ENCODE measurements at places on chromosomes 11 and 22.
A peak's percentile ranks its signal among the peaks of the same experiment; 100 is the strongest.

DNA sequence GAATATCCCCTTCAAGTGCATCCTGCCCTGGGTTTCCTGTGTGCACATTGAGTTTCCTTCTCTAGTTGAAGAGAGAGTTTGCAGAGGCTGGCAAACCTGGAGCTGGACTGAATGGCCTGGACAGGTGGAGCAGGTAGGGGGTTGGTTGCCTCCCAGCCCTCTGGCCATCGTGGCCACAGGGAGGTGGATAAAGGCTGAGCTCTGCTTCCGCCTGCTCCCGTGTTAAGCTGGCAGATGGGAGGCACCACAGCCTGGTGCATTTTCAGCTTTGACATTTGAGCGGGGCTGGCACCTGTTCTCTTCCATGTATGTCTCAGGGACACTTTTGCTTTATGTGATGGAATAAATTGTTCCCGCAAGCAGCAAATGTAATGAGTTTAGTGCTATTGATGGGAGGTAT lies 11.1 kb downstream of the MICAL2 start:
- DNase-seq = no peak

DNA sequence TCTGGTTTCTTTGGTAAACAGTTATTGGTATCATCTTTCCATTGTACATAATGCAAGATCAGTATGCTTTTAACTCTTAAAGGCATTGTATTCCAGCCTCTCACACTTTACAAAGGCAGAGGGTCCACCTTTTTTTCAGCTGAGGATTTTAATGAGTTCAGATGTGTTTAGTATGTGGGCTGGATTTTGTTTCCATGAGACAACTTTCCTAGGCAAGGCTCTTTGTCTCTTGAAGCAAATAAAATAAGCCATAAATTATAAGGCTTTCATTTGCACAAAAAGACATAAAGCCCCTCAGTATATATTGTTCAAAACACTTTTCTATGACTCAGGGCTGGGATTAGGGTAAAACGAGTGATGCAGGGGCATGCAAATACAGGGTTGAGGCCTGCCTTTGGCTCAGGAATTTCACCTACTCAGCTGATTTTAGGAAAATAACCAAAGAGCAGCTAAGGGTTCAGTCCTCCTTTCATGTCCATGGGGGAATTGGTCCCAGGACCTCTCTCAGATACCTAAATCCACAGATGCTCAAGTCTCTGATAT lies 7.6 kb downstream of the MMP20 start:
- DNase-seq = no peak

- no peak for DNase-seq
These were observed 5.9 kb upstream of the OR52L1 start for GRCh38 chr11:5992604-5993251.

DNA sequence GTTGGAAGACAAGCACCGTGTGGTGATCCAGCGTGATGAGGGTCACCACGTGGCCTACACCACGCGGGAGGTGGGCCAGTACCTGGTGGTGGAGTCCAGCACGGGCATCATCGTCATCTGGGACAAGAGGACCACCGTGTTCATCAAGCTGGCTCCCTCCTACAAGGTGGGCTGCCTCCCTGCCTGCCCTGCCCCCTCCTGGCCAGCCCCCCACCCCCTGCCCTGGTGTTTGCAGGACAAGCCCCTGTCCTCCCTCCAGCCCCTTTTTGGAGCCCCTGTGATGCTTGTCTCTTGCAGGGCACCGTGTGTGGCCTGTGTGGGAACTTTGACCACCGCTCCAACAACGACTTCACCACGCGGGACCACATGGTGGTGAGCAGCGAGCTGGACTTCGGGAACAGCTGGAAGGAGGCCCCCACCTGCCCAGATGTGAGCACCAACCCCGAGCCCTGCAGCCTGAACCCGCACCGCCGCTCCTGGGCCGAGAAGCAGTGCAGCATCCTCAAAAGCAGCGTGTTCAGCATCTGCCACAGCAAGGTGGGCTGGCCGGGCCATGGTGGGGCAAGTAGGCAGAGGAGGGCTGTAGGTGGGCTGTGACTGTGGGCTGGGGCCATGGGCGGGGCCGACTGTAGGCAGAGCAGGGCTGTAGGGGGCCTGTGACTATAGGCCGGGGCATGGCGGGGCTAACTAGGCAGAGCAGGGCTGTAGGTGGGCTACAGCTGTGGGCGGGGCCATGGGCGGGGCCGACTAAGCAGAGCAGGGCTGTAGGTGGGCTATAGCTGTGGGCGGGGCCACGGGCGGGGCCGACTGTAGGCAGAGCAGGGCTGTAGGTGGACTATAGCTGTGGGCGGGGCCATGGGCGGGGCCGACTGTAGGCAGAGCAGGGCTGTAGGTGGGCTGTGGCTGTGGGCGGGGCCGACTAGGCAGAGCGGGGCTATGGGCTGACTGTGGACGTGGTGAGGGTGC lies 13.6 kb downstream of the MUC2 start:
- peak; percentile 22 for DNase-seq

DNA sequence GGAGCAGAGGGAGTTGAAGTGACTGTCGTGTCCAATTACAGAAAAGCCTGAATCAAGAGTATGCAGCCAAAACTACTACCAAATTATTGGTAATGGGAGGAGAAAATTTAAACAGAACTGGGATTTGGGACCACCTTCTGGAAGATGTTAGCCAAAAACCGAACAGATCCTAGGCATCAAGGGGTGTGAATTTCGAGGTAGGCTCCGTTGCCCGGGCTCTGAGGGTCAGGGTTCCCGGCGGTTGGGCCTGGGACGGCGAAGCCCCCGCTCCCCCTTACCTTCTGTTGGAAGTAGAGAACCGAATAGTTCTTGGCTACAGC lies 313 bp downstream of the PRCP start:
- DNase-seq = no peak

DNA sequence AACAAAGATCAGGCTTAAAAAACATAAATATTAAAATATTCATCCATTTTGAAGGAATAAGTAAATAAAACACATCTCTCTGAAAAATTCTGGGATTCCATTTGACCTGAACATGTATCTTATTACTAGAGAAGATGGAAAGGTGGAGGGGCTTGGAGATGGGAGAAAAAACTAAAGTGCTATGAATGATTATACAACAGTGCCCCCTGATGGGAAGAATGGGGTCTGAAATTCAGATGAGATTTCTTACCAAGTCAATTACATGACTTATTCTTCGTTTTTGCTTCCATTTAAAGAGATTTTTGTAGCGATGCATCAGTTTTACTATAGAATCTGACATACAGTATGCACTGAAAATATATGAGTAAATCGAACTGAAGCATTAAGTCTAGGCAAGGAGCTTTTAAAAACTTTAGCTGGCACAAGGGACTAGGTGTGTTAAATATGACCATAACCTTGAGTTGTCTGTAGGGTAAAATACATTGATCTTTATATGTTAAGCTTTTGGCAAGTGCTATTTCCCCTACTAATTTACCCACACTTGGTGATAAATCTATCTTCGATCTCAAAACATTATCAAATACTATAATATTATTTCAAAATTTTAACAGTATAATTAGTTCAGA lies 718.8 kb downstream of the CNTN5 start:
- DNase-seq = no peak

- no peak for DNase-seq
These were observed 578 bp upstream of the PARVG start for GRCh38 chr22:44179989-44180705.

DNA sequence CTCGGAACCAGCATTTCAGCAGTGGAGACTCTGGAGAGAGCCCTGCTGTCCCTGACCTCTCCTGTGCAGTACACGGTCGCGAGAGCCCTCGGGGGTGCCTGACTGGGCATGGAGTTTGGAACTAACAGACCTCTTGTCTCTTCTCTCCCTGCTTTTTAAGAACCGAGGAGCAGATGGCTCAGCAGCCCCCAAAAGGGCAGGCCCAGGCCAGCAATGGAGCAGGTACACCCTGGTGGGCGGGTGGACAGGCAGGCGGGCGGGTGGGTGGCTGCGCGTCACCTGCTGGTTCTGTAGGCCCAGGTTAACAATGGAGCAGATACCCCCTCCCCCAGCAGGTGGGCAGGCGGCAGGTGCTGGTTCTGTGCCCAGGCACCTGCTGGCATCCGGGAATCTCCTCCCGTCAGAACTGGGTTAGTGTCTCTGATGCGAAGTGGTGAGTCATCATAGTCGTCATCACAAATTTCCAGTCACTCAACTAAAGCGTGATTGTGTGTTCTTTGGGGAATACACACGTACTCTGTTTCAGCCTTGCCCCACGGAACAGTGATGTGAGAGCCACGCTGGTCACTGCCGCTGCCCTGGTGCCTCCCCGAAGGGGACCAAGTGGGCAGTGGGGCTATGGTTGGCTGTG lies 41.1 kb downstream of the GRAMD4 start:
- DNase-seq = peak; percentile 59

DNA sequence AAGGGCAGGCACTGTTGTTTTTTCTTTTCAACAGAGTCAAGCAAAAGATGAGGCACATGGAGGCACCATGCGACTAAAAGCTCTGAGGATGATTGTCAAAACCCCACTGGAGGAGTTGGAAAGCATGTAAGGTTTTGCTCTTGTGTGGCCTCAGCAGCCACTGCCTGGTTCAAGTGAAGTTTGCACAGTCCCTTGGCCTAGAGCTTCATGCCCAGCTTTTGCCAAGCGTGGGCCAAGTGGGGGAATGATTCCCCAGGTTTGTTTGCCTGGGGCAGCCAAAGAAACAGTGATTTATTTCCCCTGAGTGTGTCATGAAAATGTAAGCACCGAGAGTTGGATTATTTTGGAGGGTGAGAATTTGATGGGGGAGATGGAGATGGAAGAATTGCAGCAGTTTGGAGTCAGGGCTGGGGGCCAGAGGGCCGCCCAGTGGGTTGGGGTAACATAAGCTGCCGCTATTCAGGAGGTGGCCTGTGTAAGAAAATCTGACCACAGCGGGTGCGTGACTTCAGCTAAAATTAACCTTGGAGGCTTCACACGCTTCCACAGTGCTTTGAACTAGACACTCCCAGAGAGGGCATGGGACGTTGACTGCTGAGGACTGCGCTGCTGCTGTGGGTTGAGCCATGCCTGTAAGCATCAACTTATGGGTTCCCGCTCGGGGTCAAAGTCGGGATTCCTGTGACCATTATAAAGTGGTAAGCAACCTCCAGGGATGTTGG lies 100.7 kb downstream of the NAV2 start:
- no peak for DNase-seq

- DNase-seq = no peak
These were observed 611.7 kb downstream of the OPCML start for GRCh38 chr11:132920451-132921096.

DNA sequence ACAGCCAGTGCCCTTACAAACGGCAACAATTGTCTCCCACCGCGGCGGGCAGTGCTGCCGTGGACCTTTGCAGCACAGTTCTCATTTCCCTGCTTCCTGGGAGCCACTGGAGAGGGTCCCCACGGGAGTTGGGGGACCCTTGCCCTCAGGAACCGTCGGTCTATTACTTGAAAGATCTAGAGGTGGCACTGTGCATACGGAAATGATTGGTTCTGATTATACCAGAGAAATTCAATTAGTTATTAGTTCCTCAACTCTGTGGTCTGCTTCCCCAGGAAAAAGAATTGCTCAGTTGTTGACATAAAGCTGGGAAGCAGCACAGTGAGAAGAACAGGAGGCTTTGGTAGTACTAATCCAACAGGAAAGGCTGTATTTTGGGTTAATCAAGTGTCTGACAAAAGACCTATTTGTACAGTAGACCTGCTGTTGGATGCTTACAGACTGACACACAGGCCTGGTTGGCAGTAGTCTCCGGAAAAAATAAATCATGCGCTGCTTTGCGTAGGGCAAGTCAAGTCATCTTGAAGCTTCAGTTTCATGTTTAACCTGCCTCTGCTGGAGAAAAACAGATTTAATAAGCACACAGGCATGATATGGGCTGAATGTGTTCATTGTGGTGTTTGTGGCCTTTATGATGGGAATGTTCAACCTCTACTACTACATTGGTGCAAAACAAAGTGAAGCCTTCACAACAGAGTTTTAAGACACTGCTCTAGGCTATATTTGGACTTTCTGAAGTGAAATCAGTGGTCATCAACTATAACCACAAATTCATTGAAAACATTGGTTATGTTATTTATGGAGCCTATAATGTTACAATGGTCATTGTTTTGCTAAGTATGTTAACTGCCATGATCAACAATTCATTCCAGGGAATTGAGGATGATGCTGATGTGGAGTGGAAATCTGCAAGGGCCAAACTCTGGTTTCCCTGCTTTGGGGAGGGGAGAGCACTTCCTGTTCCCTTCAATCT lies 54.6 kb upstream of the SC5D start:
- DNase-seq = peak; percentile 57

GRCh38 chr22:48717883-48718817 lies 1109.5 kb downstream of the BRD1 start:
- DNase-seq = no peak

GRCh38 chr11:73623686-73624085 lies 22.7 kb upstream of the PLEKHB1 start:
- DNase-seq = no peak

GRCh38 chr11:62546244-62546928 lies at the start of gene AHNAK:
TSS of gene AHNAK (minus strand) at chr11:62546806. CDS start at chr11:62536098, 10,708 bp downstream.
- peak; percentile 76 for DNase-seq

- DNase-seq = no peak
These were observed 159.6 kb upstream of the E2F8 start for GRCh38 chr11:19400296-19400695.

- peak; percentile 44 for DNase-seq
These were observed 119.5 kb downstream of the ENTHD1 start for GRCh38 chr22:39773976-39774539.

DNA sequence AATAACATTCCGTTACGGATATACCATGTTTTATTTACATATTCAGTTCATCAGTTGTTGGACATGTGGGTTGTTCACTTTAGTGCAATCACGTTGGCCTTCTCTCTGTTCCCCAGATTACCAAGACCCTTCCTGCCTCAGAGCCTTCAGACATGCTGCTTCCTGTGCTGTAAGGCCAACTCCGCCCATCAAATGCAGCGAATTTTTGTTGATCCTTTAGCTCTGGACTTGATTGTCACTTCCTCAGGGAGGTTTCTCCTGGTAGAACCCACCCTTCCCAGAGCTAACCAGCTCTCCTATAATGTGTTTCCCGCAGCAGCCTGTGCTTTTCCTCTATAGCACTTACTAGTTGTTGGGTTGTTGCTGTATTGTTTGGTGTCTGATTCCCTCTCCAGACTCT lies 39.4 kb downstream of the SWAP70 start:
- DNase-seq = no peak

DNA sequence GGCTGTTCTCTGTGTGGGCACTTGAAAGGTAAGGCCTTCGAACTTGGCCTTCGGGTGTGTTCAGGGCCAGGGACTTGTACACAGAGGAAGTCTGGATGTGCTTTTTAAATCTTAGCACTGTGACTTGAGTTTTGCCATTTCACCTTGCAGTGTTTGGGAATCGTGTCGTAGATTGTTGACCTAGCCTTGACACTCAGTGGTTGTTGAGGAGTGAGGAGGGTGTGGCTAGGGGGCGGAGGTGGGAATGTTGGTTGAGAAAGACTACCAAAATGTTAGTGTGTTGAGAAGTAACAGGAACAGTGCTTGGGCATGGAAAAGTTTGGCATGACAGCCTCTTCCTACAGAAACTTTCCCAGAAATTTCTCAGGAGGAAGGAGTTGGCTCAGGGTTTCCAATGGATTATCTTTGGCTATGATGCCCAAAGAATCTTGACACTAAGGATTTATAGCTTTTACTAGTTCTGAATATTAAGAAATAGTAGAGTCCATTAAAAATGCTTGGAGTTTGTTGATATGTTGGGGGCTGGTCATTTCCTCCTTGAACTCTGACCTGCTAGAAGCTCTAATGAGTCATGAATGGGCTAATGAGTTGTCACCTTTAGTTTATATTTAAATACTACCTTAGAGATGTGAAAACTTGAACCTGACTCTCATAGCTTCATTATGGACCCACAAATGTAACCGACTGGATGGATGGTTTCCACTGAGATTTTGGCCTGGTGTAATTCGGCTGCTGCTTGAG lies 40.6 kb downstream of the BARX2 start:
- DNase-seq = no peak

GRCh38 chr11:105328061-105328460 lies 188.5 kb upstream of the CARD18 start:
- no peak for DNase-seq

GRCh38 chr22:24419475-24419850 lies 7.9 kb upstream of the ADORA2A start:
- DNase-seq = no peak
